Activated naive CD4-positive, alpha-beta T cell treated with anti-CD3 and anti-CD28 coated beads, Interleukin-2, amount 50 U/mL, for 72 hours (primary cell): ENCODE measurements at places on chromosomes 12 and 14. TPM values are rescaled to one million over a fixed set of nuclear protein-coding genes. Genes with fewer than 3 reads are reported as not detected.

Gene XPOT
- 138 TPM for total RNA-seq

Gene KLHDC1
- total RNA-seq = 1.0 TPM

Gene CABP1
- not detected for total RNA-seq

Gene PLD4
- total RNA-seq = 0.04 TPM

GRCh38 chr14:55130196-55130550, 1.1 kb downstream of the LGALS3 start:
- no peak for DNase-seq

DNA sequence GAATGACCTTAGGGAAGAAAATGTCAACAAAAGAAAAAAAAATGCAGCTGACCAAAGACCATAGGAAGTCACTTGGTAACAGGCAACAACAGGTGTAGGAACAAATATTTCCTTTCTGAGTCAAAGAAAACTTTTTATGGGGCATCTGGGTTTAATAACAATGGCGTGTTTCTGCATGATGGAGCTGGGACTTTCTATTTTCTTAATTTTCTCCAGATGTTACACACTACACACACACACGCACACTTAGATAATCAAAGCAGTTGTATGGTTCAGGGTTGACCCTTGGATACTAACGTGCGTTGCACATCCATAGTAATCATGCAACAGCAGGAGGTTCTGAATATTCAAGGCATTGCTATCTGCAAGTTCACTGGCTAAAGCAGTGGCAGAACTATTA, 47.9 kb upstream of the NTF3 start:
- DNase-seq = no peak

GRCh38 chr12:72622556-72622955, 350.4 kb downstream of the TRHDE start:
- DNase-seq = no peak

GRCh38 chr12:52180971-52181628, 10.7 kb downstream of the KRT80 start:
- DNase-seq = no peak

- no peak for DNase-seq
Observed at GRCh38 chr14:23099212-23099861, 4.0 kb downstream of the C14orf119 start.

- DNase-seq = no peak
Observed at GRCh38 chr14:97543816-97544215, 746.6 kb downstream of the VRK1 start.

GRCh38 chr12:4275870-4276301, 2.3 kb downstream of the CCND2 start:
- DNase-seq = no peak

GRCh38 chr12:90569685-90570084, 385.3 kb downstream of the CCER1 start:
- no peak for DNase-seq

GRCh38 chr12:41932470-41932991, 212.1 kb downstream of the GXYLT1 start:
- DNase-seq = no peak

- no peak for DNase-seq
Observed at GRCh38 chr12:28512406-28512805, 322.1 kb downstream of the CCDC91 start.

- DNase-seq = no peak
Observed at GRCh38 chr14:96194657-96195431, 9.8 kb upstream of the BDKRB2 start.

DNA sequence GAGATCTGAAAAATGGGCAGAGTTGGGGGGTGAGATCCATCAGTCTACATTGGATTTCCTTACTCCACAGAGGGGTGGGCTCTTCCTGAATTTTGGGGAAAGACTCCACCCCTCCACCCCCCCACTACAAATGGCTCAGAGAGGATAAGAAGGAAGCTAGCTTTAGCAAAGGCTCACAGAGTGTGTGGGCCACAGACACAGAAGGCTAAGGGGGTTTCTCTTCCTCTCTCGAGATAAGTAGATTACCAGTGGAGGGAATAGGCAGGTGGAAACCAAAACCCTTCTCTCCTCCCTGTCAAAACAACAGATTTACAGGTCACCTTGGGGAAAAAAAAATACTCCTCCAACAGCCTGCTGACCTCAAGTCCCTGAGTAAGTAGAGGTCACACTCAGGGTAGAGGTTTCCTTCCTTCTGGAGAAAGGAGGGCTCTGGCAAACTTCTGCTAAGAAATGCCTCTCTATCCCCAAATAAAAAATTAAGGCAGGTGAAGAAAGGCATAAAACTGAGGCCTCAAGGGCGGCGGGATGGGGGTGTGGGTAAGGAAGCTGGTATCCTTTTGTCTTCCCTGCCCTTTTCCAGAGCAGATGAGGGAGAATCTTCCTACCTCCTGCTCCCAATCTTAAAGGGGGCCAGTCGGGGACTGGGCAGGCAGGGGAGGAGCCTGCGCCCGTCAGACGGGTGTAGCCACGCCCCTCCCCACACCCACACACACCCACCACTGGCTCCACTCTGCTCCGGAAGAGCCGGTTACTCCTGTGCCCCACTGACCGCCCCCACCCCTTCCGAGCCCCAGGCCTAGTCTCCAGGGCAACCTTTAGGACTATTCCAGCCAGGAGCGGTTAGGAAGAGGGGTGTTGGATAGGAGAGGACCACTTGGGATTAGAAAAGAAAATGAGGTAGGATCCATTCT, 1.9 kb upstream of the BAZ2A start:
- DNase-seq = peak; percentile 64

DNA sequence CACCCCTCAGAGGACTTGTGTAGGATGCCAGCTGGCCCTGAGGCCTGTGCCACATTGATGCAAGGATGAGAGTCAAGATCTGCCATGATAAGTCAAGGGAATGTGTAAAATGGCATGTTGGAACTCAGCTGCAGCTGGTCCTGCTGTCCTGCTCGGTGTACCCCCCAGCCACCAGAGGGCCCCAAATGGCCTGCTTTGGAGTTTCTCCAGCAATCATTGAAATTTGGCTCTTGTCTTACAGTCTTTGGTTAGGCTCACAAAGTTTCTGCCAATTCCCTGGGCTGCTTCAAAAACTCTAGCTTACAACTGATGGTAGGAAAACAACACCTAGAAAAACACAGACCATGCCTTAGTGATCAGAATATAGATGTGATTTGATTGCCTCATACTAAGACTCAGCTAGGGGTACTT, 76.8 kb downstream of the HSD17B6 start:
- peak; percentile 28 for DNase-seq

DNA sequence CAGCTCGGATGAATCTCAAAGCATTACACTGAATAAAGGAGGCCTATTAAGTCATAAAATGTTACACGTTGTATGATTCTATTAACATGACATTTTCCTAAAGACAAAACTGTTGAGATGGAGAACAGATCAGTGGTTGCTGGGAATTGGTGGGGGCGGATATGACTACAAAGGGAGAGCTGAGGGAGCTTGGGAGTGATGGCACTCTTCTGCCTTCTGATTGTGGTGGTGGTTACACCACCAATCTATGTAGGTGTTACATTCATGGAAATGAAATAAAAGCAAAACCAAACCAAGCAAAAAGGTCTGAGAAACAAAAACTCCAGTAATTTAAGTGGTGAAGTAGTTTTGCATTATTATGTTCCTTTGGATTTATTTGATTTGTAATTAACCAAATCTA, 16.4 kb upstream of the EVL start:
- DNase-seq = no peak

DNA sequence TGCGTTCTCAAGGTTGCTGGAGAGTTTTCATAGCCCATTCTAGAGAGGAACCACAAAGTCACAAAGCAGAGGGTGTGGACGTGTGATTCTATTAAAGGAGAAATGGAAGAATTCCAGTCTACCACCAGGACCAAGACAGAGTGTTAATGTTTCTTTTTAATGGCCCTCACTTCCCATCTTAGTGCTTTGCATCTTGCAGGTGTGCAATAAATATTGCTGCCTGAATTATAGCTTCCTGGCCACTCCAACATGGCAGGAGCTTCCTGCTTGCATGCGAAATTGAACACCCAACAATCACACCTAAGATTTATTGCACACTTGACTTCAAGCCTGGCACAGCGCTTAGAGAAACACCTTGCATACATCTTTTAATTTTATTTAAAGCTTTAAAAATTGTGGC, 22.4 kb upstream of the PPP1CC start:
- DNase-seq = no peak
